Ascending aorta (tissue), 2 donors: ENCODE measurements at places on chromosomes 11 and 22. TPM values are rescaled to one million over a fixed set of nuclear protein-coding genes. Genes with fewer than 3 reads are reported as not detected.

KCNK4 gene
- total RNA-seq, result not detected

NXPE4 gene
- total RNA-seq, result not detected

KRTAP5-10 gene
- total RNA-seq, result not detected

MS4A7 gene
- total RNA-seq, result 114 TPM

INPP5J gene
- 1.3 TPM for total RNA-seq

JHY gene
- 1.3 TPM for total RNA-seq

NPAS4 gene
- 5.0 TPM for total RNA-seq

GAB4 gene
- total RNA-seq, result not detected

TMPRSS6 gene
- not detected for total RNA-seq

ACTN3 gene
- not detected for total RNA-seq

CSNK2A3 gene
- 0.53 TPM for total RNA-seq

IFITM10 gene
- 2.9 TPM for total RNA-seq

RAPSN gene
- not detected for total RNA-seq

SMC1B gene
- not detected for total RNA-seq

TTC36 gene
- 30.4 TPM for total RNA-seq

ADAMTS8 gene
- 0.64 TPM for total RNA-seq

MMP11 gene
- 7.6 TPM for total RNA-seq

HSPB2 gene
- total RNA-seq, result not detected

RAB39A gene
- not detected for total RNA-seq

OVOL1 gene
- total RNA-seq, result not detected

SLC22A25 gene
- not detected for total RNA-seq

TBC1D10A gene
- total RNA-seq, result 107 TPM

ROM1 gene
- total RNA-seq, result not detected

APOL5 gene
- total RNA-seq, result not detected

OR4A15 gene
- total RNA-seq, result not detected

TBX1 gene
- not detected for total RNA-seq

VPREB1 gene
- total RNA-seq, result not detected

LUZP2 gene
- total RNA-seq, result 0.11 TPM

CHEK1 gene
- 0.21 TPM for total RNA-seq

C22orf42 gene
- not detected for total RNA-seq
